NCI-H460 (cell line): ENCODE measurements at places on chromosomes 7 and 10.

- DNase-seq, result no peak
These were observed 64.3 kb upstream of the BMPER start for GRCh38 chr7:33841031-33841430.

DNA sequence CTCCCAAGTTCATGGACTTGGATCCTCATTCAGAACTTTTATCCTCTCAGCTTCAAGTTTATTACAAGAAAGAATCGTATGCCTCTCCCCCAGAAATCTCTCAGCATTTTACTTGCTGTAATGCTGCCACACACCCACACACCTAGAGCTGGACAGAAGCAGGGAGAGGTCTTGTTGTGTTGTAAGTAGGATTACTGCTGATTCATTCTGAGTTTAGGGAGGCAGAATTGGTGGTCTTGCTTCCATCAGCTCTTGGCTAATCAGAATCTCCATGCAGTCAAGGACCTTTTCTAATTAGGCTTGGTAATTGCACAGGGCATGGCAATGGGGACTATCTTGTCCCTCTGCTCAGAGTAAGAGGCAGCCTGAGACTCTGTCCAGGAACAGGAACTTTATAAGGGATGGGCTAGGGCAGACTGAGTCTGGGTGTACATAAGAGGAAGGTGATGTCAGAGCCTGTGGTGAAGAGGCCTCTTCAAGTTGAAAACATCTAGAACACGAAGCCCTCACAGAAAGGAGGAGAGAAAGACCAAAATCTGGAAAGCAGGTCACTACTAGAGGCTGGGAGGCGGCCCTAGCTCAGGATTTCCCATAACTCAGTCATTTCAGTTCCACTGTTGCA lies 7.0 kb upstream of the PTPRE start:
- DNase-seq, result no peak

DNA sequence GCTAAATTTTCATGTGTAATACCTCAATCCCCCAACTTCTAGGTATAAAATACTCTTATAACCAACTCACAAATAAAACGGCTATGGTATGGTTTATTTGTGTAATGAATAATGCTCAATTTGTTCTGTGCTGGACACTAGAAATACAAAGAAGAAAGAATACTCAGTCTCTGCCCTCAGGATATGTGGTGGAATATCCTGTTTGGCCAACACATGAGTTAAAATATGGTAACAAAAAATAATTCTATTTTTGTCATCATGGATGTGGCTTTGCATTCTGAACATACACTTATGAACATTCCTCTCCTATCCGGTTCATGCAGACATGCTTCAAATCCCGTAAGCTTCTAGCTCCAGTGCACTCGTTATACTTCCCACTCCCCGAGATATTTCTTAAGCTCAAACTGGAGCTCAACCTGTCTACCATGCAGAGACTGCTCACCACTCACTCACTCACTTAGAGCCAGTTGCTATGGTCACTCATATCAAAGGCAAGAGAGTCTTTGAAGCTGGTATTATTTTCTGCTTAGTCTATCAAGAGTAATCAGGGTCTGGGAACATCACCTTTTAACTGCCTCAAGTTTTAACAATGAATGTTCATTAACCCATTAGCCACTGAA lies 53.8 kb upstream of the SLC16A12 start:
- DNase-seq, result no peak

- DNase-seq, result no peak
These were observed 229.9 kb downstream of the MAD1L1 start for GRCh38 chr7:2002561-2003450.

DNA sequence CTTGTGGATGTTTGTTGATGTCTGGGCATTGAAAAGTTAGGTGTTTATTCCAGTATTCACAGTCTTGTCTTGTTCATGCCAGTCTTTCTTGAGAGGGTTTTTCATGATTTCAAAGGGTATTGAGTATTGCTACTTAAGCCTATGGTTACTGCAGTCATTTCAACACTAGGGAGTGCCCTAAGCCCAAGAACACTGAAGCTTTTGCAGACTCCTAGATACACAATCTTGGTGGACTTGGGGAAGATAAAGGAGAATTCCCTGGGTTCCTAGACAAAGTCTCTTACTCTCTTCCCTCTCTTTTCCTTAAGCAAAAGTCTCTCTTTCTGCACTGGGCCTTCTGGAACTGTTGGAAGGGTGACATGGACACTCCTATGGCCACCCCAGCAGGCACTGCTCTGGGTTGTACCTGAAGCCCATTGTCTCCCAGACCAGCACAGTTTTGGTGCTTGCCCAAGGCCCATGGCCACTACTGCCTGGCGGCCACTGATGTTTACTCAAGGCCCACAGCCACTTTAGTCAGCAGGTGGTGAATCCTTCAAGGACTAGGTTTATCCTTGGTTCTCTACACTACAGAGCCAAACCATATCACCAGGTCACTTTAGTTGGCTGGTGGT lies 24.9 kb downstream of the SAMD9 start:
- no peak for DNase-seq

- no peak for DNase-seq
These were observed 31.1 kb upstream of the RHEB start for GRCh38 chr7:151550656-151551286.

DNA sequence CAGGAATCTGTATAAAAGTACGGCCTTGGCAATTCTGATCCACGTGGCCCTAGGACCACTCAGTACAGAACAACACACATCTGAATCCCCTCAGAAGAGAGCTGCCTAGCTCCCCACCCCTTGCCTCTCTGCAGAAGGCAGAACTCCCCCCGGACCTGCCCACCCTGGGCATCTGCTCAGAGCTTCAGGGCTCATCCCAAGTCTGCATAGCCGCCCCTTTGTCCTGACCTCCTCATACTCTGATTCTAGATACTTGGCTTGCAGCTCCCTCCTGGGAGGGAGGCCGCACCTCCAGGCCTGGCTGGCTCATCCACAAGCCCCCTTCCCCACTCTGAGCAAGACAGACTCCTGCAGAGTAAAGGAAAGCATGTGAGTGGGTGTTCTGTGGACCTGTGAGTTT lies 49.6 kb downstream of the GRID1 start:
- DNase-seq, result no peak

- no peak for DNase-seq
These were observed 626 bp downstream of the PRPF18 start for GRCh38 chr10:13587391-13587790.

GRCh38 chr10:14665865-14666857 lies 108.5 kb downstream of the FAM107B start:
- no peak for DNase-seq

DNA sequence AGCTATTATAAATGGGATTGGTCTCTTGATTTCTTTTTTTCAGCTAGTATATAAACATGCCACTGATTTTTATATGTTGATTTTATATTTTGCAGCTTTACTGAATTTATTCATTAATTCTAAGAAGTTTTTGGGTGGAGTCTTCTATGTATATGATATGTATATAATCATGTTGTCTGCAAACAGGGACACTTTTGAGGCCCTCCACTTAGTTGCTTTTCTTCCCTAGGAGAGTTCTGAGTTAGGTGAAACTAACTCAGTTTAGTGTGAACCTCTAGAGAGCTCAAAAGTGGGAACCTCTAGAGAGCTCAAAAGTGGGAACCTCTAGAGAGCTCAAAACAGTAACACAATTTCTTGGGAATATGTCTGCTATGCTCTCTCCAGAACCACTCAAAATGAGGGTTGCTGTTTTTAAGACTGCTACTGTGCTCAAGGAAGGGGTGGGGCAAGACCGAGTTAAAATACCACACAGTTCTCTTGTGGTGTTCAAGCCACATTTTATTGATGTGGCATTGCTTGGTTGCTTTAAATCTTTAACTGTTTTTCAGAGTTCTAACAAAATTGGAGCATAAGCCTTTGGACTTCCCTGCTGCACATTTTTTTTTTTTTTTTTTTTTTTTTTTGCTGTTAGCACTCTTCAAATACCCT lies 13.2 kb downstream of the CCDC7 start:
- no peak for DNase-seq

DNA sequence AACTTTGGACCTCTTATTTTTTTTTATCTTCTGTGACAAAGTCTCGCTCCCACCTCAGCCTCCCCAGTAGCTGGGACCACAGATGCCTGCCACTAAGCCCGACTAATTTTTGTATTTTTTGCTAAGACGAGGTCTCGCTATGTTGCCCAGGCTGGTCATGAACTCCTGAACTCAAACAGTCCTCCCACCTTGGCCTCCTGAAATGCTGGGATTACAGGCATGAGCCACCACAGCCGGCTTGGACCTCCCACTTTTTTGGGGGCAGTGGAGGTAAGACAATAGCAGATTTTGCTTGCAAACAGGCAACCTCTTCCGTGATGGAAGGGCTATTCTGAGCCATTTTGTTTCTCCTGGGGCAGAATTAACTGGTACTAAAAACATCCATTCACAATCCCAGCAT lies 1.2 kb upstream of the TRRAP start:
- no peak for DNase-seq

- no peak for DNase-seq
These were observed 157.0 kb downstream of the TAX1BP1 start for GRCh38 chr7:27897001-27897400.

GRCh38 chr10:25068152-25069058 lies 52.0 kb downstream of the THNSL1 start:
- DNase-seq, result no peak

DNA sequence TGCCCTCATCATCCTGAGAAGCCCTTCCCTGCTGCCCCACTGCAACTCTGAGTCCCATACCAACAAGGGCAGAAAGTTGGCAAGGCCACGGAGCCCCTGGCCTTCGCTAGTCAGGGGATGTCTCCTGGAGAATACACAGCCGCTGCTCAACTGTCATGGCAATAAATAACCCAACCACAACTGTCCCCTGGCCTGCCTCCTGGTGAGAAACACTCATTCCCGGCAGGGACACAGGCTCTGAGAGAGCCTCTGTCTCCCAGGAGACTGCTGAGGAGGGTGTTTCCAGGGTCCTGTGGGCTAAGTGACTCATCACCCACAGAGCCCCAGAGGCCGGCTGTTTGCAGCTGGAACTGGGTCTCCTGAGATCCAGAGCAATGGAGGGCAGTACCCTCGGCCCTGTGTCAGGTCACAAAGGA lies 354.1 kb downstream of the TNS3 start:
- no peak for DNase-seq

- no peak for DNase-seq
These were observed 6.8 kb upstream of the CSTF2T start for GRCh38 chr10:51706225-51706624.

- no peak for DNase-seq
These were observed 22.6 kb upstream of the DDX50 start for GRCh38 chr10:68878496-68878895.

GRCh38 chr10:27805180-27805579 lies 59.6 kb upstream of the MKX start:
- no peak for DNase-seq

GRCh38 chr7:90764848-90765570 lies 168.9 kb downstream of the CDK14 start:
- DNase-seq, result no peak

DNA sequence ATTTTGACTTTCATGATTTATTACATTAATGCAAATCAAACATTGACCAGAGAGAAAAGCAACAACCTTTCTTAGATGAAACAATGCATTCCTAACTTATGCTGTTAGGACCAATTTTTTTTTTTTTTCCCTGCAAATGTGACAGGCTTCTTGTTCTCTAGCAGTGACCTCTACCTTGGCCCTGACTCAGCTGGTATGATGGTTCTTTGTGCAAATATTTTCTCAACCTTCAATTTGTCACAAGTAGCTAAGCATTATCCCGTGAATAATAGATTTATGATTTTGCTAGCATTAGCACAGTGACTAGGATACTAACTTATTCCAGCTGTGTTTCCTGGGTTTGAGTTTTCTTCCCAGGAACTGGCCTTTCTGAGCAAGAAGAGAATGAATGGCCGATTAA lies 64.9 kb downstream of the PPP1R9A start:
- no peak for DNase-seq

- no peak for DNase-seq
These were observed 77.0 kb upstream of the PHYHIPL start for GRCh38 chr10:59099481-59099880.

- no peak for DNase-seq
These were observed 18.4 kb downstream of the GIMAP5 start for GRCh38 chr7:150755473-150756099.
